ENCODE measurements at places on chromosomes 5 and 9.
A peak's percentile ranks its signal among the peaks of the same experiment; 100 is the strongest.

- DNase-seq: no peak
Measured at GRCh38 chr5:119453040-119453373, 710 bp downstream of the HSD17B4 start.

GRCh38 chr9:112541685-112542084 is 55.1 kb downstream of the KIAA1958 start:
- DNase-seq: no peak

DNA sequence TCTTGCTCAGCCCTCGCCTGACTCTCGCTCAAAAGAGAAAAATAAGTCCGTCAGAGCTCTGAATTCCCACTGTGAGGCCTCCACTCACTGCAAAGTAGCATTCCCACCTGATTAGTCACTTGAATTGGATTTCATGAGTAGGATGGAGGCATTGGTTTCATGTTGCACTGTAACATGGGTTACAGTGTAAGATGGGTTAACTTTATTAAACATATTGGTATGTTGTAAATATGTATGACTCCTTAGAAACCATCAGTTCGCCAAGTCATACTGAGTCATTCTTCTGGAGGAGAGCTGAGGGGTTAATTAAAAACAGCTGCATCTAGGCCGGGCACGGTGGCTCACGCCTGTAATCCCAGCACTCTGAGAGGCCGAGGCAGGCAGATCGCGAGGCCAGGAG is 93.8 kb upstream of the BNC2 start:
- DNase-seq: no peak

- peak; percentile 17 for DNase-seq
Measured at GRCh38 chr5:145834917-145835847, at the start of gene PRELID2. PRELID2 (minus strand) TSS chr5:145835342; CDS start chr5:145835251, 91 bp downstream.

- DNase-seq: no peak
Measured at GRCh38 chr5:6633469-6634245, 417 bp downstream of the SRD5A1 start.

DNA sequence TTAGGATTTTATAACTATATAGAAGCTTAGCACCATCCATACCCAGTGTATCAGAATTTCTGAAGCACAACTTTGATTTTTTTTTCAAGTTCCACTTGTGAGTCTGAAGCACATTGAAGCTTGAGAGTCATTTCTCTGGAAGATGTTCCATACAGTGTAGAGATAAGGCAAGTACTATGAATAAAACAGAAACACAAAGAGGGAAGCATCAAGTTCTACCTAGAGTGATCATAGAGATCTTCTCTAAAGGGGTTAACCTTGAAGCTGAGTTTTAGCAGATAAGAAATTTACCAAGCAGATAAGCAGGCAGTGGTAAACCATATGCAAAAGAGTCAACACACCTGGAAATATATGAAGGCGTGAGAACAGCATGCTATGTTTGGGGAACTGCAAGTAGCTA is 125.3 kb downstream of the MCTP1 start:
- DNase-seq: no peak

DNA sequence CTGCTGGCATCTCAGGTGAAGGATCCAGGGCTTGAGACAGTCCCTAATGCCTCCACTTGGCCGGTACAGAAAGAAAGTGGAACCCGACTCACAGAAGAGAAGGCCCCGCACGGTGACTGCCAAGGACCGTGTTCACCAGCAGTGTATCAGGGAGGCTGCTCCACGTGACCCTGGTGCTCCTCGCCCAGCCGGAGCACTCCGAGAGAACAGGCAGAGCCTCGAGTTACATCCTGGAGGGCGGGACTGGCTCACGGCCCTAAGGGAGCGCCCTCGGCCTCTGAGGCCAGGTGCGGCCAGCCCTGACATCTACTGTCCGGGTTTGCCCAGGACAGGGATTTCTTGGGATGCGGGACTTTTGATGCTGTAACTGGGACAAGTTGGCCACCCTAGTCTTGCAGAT is 104.0 kb upstream of the SARDH start:
- no peak for DNase-seq

Data from stimulated activated CD4-positive, alpha-beta T cell treated with anti-CD3 and anti-CD28 coated beads, Interleukin-2, amount 100 ng/mL, for 4 hours (primary cell).